ENCODE measurements at places on chromosomes 1 and 21.

DNA sequence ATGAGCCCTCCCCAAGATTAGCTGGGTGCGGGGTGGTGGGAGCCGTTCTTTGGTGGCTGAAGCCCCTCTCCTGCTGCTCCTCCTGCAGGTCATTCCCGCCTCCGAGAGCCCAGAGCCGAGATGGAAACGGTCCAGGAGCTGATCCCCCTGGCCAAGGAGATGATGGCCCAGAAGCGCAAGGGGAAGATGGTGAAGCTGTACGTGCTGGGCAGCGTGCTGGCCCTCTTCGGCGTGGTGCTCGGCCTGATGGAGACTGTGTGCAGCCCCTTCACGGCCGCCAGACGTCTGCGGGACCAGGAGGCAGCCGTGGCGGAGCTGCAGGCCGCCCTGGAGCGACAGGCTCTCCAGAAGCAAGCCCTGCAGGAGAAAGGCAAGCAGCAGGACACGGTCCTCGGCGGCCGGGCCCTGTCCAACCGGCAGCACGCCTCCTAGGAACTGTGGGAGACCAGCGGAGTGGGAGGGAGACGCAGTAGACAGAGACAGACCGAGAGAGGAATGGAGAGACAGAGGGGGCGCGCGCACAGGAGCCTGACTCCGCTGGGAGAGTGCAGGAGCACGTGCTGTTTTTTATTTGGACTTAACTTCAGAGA is 448 bp downstream of the G0S2 start:
- no peak for DNase-seq

DNA sequence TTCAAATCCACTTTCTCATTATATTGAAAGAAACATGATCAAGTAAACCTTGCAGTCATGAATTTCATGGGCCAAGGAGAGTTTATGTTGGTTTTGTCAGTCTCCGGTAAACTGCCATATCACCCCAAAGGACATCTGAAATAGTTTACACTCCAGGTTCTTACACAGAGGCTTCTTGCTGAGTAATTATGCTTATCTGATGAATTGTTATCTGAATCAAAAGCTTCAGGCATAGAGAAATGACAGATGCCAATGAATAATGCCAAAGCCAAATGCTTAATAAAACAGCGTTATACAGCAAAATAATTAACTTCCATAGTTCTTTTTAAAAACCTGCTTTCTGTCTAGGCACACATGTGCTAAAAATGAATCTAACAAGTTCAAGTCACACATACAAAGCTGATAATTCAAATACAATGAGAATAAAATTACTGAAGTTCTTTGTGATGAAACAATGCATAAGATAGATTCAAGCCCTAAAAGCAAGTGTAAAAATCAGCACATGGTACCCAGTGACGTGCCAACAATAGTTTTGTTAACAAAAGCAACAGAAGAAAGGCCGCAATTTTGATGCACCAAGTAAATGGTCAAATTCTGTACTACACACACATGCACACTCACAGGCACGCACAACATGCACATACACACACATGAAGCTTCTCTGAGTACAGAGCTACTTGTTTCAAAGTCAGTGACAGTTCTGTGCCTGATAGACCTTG is 109.2 kb downstream of the SLC44A5 start:
- DNase-seq = no peak

GRCh38 chr21:31124010-31124409 is 85.7 kb upstream of the KRTAP19-8 start:
- DNase-seq = no peak

- no peak for DNase-seq
Measured at GRCh38 chr21:43937051-43937832, 72.2 kb downstream of the AGPAT3 start.

DNA sequence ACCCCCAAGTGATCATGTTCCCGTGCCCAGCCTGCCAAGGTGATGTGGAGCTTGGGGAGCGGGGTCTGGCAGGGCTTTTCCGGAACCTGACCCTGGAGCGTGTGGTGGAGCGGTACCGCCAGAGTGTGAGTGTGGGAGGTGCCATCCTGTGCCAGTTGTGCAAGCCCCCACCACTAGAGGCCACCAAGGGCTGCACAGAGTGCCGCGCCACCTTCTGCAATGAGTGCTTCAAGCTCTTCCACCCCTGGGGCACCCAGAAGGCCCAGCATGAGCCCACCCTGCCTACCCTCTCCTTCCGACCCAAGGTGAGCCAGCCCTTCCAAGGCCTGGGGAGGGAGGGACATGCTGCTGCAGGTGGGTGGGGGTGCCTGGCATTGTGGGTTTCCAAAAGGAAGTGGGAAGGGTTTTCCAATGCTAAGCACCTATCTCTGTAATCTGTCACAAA is 2.3 kb downstream of the TRIM46 start:
- no peak for DNase-seq

GRCh38 chr1:220544901-220545303 is 17.0 kb downstream of the MARK1 start:
- DNase-seq = no peak

- no peak for DNase-seq
Measured at GRCh38 chr1:186849271-186849671, 20.5 kb downstream of the PLA2G4A start.

- no peak for DNase-seq
Measured at GRCh38 chr1:41914516-41914915, 4.2 kb downstream of the HIVEP3 start.

GRCh38 chr21:42343556-42343955 is 7.2 kb downstream of the TFF2 start:
- DNase-seq = no peak

- no peak for DNase-seq
Measured at GRCh38 chr21:31136891-31137290, 98.6 kb upstream of the KRTAP19-8 start.
